ENCODE measurements at places on chromosomes 4 and X.

GRCh38 chrX:31053621-31054020 is 18.2 kb downstream of the FTHL17 start:
- DNase-seq = no peak

GRCh38 chr4:47017494-47017893 is 13.9 kb upstream of the GABRB1 start:
- DNase-seq = peak; percentile 11

- DNase-seq = peak; percentile 68
Observed at GRCh38 chr4:148443512-148444295, 1.5 kb upstream of the NR3C2 start.

GRCh38 chr4:117093571-117093970 is 8.2 kb upstream of the TRAM1L1 start:
- DNase-seq = peak; percentile 18

DNA sequence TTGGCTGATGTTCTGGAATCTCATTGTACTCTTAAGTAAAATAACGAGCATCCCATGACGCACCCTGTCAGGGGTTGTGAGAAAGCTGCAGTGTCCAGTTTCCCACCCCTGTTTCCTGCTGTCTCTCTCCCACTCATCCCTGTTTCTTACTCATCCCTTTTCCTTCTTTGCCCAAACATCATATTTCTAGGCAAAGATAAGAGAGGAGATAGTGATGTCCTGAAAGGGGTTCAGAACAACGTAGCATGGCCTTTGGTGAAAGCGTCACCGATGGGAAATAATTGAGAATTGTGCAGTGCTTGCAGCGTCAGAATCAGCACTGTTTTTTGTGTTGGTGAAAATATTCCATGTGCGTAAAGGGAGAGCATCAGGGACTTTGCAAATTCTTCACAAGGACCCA is 23.5 kb upstream of the TMEM165 start:
- DNase-seq = no peak

GRCh38 chrX:107574711-107575110 is 53.6 kb upstream of the PRPS1 start:
- no peak for DNase-seq

- no peak for DNase-seq
Observed at GRCh38 chr4:54687887-54688841, 30.4 kb downstream of the KIT start.

- DNase-seq = no peak
Observed at GRCh38 chrX:8403988-8404387, 60.6 kb upstream of the VCX3B start.

DNA sequence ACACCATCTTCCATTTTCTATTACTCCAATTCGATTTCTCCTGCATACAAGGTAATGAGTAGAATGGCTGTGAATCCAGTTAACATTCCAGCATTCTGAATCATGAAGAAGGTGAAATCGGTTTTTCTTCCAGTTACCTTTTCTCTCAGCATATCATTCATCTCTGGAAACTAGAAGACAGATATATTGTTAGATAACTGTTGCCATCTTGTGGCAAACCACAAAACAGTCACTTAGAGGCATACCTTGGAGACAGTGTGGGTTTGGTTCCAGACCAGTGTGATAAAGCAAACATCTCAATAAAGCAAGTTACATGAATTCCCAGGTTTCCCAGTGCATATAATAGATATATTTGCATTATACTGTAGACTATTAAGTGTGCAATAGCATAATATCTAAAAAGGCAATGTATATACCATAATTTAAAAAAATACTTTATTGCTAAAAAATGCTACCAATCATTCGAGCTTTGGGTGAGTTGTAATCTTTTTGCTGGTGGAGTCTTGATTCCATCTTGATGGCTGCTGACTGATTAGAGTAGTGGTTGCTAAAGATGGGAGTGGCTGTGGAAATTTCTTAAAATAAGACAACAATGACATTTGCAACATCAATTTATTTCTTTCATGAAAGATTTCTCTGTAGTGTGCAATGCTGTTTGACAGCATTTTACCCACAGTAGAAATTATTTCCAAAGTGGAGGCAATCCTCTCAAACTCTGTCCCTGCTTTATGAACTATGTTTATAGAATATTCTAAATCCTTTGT is 82.1 kb downstream of the SLC39A8 start:
- DNase-seq = peak; percentile 72

DNA sequence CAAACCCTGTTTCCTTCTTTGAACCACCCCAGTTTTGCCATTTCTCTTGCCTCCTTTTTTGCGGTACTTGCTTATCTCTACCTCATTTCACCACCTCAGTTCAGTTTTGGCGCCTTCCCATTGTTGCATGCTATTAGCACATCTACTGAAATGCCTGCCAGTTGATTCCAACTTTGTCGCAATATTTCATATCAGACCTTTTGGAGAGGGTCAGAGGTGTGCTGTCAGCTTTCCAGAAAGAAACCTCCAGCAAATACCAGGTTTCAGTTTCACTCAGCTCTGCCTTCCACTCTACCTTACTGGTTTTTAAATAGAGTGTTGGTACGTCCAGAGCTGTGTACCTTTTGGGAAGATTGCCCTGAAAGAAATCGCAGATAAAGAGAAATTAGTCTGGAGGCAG is 91.9 kb upstream of the CPEB2 start:
- DNase-seq = no peak

- DNase-seq = peak; percentile 49
Observed at GRCh38 chr4:10727140-10727880, 42.7 kb upstream of the CLNK start.

- peak; percentile 4 for DNase-seq
Observed at GRCh38 chr4:170887396-170887795, 797.6 kb upstream of the AADAT start.

DNA sequence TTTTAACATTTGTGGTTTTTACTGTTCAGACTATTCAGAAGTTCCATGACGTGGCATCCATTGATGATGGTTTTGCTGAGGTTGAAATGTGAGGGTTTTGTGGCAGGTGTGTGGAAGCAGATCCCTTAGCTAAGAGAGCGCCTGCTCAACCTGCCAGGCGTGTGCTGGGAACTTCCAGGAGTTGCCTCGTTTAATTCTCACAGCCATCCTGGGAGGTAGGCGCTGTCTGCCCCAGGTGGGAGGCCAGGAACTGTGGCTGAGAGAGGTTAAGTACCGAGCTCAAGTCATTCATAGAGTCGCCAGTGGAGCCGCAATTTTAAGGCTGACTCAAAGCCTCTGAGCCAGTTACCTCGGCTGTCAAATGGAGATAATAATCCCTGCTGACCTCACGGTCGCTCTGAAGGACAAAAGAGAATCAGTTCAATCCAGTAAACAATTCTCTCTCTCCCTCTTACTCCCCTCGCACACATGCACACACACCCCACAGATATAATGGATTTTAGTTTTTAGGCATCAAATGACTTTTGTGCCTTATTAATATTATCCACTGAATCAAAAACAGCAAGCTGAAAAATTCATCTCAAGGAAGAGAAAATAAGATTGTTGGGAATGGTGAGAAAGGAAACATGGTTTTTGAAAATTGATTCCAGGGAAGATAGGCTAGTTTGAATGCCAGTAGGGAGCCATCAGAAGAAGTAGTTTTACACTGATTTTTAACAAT is 171.3 kb downstream of the PTTG2 start:
- peak; percentile 85 for DNase-seq

DNA sequence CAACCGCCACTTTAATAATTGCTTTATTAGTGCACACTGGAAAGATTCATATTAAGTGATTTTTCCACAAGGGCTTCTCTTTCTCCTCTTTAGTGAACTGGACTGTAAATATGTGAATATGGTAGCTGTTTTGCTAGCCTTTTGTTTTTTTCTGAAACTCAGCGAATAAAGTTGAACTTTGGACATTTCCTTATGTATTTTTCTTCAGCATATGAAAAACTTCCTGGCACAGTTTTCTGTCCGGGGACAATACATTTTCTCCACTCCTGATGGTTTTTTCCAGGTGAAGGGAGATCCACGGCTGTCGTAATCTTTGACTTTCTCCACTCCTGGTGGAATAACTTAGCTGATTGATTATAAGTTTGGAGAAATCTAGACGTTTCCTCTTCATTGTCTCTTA is 457.4 kb upstream of the FAT1 start:
- DNase-seq = no peak

- no peak for DNase-seq
Observed at GRCh38 chrX:109793191-109793590, 60.1 kb upstream of the ACSL4 start.

- DNase-seq = peak; percentile 29
Observed at GRCh38 chr4:72209600-72209999, 177.8 kb downstream of the NPFFR2 start.

- no peak for DNase-seq
Observed at GRCh38 chr4:24778464-24779225, 16.7 kb upstream of the SOD3 start.

DNA sequence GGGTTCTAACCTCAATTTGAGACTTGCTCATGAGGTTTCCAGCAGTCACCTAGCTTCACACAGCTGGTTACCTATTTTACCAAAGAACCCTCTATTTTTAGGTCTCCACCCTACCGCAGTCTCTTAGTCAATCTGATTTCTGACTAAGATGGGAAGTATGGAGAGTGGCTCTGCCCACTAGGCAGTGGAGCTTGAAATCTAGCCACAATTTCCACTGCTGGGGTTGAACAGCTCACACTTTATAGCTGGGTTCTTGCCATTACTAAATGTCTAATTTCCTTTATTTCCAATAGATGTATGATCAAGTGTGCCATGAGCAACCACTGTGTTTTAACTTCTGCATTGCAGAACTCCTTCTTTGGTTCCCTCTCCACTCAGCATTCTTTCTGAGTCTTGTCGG is 43.1 kb downstream of the GASK1B start:
- no peak for DNase-seq

- no peak for DNase-seq
Observed at GRCh38 chr4:102312417-102312816, 32.9 kb downstream of the SLC39A8 start.

GRCh38 chrX:16333453-16333852 is 166.2 kb downstream of the MAGEB17 start:
- DNase-seq = no peak

GRCh38 chr4:46503739-46504138 is 113.8 kb upstream of the GABRA2 start:
- no peak for DNase-seq

DNA sequence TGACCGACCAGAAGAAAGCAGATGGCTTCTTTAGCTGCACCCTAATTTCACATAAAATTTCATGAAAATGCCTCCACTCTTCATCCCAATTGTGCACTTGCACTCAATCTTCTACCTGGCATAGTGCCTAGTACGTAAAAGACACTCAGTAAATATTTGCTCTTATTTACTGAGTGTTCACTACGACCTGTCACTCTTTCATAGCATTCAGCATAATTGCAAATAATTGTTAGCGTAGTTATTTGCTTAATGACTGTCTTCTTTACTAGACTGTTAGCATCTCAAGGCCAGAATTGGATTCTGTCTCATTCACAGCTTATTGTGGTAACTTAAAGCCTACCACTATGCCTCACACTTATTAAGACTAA is 130.2 kb downstream of the ENOX2 start:
- DNase-seq = peak; percentile 84

DNA sequence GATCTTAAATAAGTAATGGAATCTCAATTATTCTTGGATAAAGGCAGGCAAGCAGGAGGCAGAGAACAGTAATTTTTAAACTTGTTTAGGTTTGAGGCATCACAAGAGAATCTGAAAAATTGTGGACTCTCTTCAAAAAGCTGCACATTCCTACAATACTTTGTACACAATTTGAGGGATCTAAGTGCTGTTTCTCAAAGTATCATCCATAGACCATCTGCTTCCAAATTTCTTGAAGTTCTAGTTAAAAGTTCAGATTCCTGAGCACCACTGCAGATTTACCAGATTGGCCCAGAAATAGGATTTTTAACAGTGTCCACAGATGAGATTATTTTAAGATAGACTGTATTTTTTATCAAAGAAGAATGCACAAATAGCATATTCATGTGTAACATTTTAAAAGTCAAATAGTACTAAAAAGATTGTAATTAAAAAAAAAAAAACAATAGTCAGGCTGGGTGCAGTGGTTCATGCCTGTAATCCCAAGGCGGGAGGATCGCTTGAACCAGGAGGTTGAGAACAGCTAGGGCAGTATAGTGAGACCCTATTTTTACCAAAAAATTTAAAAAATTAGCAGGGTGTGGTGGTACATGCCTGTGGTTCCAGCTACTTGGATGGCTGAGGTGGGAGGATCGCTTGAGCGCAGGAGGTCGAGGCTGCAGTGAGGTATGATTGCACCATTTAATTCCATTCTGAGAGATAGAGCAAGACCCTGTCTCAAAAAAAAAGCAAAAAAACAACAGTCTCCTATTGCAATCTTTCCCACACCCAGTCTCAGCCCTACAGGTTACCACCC is 14.2 kb upstream of the FNIP2 start:
- DNase-seq = no peak

GRCh38 chr4:10105421-10105820 is 11.2 kb downstream of the WDR1 start:
- no peak for DNase-seq

DNA sequence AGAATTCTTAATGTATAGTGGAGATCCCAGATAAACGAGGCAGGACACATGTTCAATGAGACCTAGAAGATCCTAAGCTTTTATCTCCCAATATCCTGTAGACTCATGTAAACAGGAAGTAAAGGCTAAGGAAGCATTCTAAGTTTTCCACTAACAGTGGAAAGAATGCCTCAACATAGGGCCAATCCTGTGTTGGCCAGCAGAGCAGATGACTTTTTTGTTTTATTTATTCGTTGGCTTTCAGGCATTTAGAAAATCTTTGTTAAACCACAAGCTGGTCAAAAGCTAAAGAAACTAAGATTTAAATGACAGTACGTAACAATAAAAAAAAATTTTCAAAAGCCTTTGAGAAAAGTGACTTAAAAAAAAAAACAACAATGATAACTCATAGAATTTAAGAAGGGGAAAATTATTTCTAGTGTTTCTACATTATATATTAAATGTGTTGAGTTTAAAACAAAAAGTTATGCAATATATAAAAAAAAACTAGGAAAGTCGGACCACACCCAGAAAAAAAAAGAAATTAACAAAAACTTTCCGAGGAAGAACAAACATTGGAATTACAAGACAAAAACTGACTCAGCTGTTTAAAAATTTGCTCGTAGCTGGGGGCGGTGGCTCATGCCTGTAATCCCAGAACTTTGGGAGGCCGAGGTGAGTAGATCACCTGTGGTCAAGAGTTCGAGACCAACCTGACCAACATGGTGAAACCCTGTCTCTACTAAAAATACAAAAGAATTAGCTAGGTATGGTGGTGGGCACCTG is 759.3 kb downstream of the FSTL5 start:
- no peak for DNase-seq

Measured in DMS53 (cell line).